ENCODE measurements at places on chromosomes 16 and 17. TPM values are rescaled to one million over a fixed set of nuclear protein-coding genes. Genes with fewer than 3 reads are reported as not detected.
A peak's percentile ranks its signal among the peaks of the same experiment; 100 is the strongest.

ZG16 gene
- not detected for total RNA-seq

GRCh38 chr16:12097523-12098428 is 121.2 kb downstream of the SNX29 start:
- DNase-seq, result no peak

- DNase-seq, result no peak
Observed at GRCh38 chr17:3697103-3697476, 1.1 kb upstream of the P2RX5 start.

DNA sequence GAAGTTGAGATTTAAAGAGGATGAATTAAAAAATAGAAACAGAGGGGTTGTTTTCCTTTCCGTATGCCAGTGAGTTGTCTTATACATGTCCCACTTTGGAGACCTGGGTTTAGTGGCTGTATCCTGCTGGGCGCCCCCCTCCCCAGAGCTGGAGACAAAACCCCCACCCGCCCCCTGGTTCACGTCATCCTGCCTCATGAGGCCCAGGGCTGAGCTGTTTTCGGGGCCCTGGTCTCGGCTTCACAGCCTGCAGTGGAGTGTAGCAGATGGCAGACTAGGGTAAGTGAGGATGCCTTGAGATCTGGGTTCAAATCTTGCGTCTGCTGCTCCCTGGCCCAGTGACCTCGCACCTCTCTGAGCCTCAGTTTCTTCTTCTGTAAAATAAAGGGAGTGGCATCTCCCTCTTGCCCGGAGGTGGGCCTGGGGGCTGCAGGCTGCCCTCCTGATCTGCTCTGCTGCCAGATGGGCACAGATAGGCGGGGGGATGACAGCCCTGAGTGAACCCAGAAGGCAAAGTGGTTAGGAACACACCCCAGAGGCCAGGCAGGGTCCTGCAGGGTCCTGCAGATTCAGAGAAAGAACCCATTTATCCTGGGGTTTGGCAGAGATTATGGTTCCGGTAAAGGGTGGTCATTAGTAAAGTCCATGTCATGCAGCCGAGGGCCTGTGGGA is 45.1 kb downstream of the SOCS3 start:
- no peak for DNase-seq

DNA sequence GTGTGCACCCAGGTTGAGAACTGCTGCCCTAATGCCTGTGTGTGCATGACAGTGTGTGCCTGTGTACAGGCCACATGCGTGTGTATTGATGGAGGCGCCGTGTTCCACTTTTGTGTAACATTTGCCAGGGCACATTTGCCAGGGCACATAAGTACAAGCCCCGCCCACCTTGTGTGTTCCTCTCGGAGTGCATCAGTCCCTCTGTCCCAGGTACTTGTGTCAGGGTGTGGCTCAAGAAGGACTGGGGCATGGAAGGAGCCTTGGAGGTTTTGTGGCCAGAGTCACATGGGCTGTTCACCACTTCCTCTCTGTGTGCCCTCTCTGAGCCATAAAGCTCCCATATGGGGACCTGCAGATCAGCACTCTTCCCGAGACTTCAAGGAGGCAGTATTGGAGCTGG is 73.9 kb downstream of the MRM1 start:
- DNase-seq, result peak; percentile 78
